ENCODE measurements at places on chromosomes 6 and 20. TPM values are rescaled to one million over a fixed set of nuclear protein-coding genes. Genes with fewer than 3 reads are reported as not detected.

Gene LTV1
- total RNA-seq: 63.6 TPM

Gene TRIM40
- not detected for total RNA-seq

Gene KIF6
- 0.62 TPM for total RNA-seq

Gene RING1
- 35.3 TPM for total RNA-seq

Gene COX4I2
- not detected for total RNA-seq

Gene HAO1
- total RNA-seq: not detected

Gene KPNA5
- total RNA-seq: 11.5 TPM

Gene RAB32
- not detected for total RNA-seq

Gene PDE10A
- not detected for total RNA-seq

Gene NFYA
- total RNA-seq: 24.5 TPM

Gene F13A1
- total RNA-seq: not detected

Gene C20orf202
- total RNA-seq: not detected

Gene KHDC1L
- total RNA-seq: not detected

Gene POPDC3
- not detected for total RNA-seq

Gene DSTN
- 56.7 TPM for total RNA-seq

Gene MEI4
- 0.04 TPM for total RNA-seq

Gene NDRG3
- total RNA-seq: 16.3 TPM

Gene KCNQ5
- total RNA-seq: 15.8 TPM

Gene PNLDC1
- total RNA-seq: not detected

Measured in activated naive CD8-positive, alpha-beta T cell treated with anti-CD3 and anti-CD28 coated beads for 36 hours (primary cell).